Skeletal muscle cell (primary cell): ENCODE measurements at places on chromosomes 1 and 21.

DNA sequence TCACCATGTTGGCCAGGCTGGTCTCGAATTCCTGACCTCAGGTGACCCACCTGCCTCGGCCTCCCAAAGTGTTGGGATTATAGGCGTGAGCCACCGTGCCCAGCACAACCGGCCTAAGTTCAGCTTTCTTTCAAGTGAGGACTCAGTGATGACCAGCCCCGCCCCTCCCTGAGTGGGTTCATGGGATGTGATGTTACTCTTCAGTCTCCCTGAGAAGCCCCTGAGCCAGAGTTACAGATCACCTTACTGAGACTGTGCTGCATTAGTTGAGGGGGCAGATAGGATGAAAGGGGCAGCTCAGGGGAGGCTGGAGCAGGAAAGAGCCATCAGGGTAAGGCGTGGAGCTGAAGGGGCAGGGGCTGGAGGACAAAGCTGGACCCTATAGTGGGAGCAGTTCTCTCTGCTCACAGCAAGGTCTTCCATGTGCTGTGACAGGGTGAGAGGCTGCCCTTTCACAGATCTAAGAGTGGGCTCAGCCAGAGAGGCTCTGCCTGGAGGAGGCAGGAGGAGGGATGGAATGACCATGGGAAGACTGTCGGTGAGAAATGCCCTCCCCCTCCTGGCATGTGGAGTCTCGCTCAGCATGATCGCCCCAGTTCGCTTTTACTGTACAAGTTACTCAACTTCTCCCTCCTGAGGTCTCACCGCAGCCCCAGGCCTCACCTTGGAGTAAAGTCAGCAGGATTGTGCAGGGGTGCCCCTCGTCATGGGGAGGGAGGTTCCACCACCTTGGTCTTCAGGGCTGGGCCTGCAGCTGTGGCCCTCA lies 13.4 kb downstream of the SH2D2A start:
- DNase-seq = no peak

GRCh38 chr1:31627301-31627929 lies 9.9 kb downstream of the HCRTR1 start:
- no peak for DNase-seq

DNA sequence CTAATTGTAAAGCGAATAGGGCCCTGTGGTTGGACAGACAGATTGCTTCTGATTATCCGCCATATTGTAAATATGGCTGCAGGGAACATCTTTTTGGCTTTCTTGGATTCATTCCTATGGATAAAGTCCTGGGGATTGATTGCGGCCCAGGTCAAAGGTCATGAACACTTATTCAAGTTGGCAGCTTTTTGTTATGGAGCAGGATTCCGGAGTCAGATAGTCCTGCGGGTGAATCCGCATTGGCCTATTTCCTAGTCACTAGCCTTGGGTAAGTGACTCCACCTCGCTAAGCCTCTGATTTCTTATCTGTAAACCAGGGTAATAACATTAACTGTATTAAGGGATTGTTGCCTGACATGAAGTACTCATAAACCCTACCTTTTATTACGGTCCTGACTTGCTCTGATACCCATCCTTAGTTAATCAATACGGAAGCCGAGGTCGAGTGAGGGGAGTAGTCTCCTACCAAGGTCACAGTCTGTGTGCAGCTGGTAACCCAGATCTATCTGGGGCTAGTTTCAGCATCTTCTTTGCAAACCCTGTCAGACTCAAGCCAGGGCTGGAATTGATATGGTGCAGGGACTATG lies 31.7 kb downstream of the EDN2 start:
- DNase-seq = no peak

DNA sequence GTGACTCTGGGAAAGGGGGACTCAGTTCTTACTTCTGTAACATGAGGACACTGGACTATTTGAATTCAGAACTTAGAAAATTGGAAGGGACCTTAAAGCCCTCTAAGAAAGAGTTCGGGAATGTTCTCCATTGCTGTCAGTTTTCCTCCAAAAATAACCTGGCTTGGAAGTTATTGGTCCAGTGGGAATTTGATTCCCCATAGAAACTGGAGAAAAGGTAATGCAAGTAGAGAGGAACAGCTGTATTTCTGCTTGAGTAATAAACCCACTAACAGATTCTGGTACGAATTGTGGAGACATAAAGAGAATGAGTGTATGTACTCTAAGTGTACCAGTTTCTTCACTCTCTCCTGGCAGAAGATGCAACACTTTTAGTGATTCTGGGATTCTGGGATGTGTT lies 1.8 kb downstream of the ZBED6 start:
- DNase-seq = peak; percentile 19

GRCh38 chr1:66156144-66156543 lies 363.4 kb downstream of the PDE4B start:
- no peak for DNase-seq

- DNase-seq = no peak
Observed at GRCh38 chr1:185337246-185337645, 20.2 kb upstream of the IVNS1ABP start.

- DNase-seq = peak; percentile 12
Observed at GRCh38 chr1:94463765-94464330, 45.7 kb downstream of the ABCD3 start.

DNA sequence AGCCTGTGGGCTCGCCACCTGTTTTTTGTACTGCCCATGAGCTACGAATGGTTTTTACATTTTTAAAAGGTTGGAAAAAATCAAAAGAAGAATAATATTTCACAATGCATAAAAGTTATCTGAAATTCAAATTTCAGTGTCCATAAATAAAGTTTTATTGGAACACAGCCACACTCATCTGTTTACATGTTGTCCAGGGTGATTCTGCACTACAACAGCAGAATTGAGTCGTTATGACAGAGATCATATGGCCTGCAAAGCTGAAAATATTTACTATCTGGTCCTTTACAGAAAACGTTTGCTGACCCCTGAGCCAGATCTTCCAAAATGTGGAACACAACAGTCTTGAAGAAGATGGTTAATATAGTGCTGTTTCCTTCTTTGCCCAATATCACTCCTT lies 89.4 kb downstream of the TM2D1 start:
- no peak for DNase-seq

DNA sequence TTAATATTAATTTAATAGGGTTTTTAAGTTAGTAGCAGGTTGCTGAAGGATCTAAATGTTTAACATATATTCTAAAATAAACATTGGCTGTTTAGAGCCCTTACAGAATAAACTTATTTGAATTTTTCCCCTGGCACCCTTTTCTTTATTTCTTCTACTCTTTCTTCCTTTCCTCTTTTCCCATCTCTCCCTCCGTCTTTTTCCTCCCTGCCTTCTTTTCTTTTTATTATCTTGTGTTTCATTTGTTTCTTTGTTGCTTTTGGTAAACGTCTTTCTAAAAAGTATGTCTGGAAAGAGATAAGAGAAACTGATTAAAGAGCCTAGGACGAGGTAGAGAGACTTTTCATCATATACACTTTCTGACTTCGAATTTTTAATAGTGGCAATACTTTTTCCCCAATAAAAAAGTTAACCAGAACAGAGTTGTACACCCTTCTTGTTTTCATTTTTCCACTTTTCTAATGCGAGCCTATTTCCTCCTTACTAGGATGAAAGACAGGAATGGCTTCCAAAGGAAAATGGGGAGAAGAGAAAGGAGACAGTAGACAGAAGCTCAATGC lies 39.5 kb upstream of the ATF3 start:
- DNase-seq = no peak

- DNase-seq = no peak
Observed at GRCh38 chr1:176949033-176949662, 215.4 kb downstream of the ASTN1 start.

GRCh38 chr1:7454895-7455784 lies 316.0 kb upstream of the VAMP3 start:
- no peak for DNase-seq

DNA sequence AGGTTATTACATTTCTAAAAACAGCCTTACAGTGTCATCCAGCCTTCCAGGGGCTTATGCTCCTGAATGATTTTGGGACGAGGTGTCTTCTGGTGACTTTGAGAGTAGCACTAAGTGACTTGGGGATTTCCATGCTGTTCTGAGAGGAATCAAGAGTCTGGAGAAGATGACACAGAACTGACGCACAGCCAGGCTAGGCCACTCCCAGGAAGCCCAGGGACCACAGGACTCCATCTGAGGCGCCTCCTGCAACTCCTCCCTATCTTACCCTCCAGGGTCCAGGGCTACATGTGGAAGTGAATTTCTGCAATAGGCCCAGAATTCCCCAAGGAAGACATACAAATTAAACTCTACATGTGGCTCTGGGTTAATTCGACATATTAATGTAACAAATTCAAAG lies 92.5 kb downstream of the SLC25A24 start:
- peak; percentile 23 for DNase-seq

- DNase-seq = peak; percentile 4
Observed at GRCh38 chr21:41396558-41397075, 29.4 kb upstream of the MX1 start.

DNA sequence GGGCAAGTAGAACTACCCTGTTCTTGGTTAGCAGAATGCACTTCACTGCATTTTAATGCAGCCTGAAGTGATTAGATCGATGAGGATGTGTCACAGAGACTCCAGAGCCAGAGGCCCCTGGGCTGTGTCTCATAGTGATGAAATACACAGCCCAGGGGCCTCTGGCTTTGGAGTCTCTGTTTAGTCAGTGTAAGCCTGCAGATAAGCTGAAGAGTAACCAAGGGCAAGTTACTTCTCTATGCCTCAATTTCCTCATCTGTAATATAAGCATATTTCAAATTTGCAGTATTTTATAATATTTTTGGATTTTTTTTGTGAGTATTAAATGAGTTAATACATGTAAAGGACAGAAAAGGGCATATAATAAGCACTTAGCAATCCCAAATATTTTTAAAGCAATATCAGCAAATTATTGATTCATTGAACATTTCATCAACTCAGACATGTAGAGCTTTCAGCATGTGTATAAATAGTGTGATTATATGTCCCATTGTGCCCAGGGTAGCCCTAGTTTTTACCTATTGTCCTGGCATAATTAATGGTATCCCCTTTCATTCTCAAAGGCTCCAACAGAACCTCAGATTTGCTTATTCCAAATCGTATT lies 23.6 kb upstream of the APOBEC4 start:
- peak; percentile 43 for DNase-seq
